Activated T-helper 2 cell treated with anti-CD3 and anti-CD28 coated beads, Interferon-gamma antibody, Interleukin-2, Interleukin-4, amounts not matched to agents 10 μg/mL and 5 μg/mL and 100 μg/mL, durations not matched to agents 14 hours and 24 hours and 36 hours (primary cell): ENCODE measurements at places on chromosomes 13 and 19.

DNA sequence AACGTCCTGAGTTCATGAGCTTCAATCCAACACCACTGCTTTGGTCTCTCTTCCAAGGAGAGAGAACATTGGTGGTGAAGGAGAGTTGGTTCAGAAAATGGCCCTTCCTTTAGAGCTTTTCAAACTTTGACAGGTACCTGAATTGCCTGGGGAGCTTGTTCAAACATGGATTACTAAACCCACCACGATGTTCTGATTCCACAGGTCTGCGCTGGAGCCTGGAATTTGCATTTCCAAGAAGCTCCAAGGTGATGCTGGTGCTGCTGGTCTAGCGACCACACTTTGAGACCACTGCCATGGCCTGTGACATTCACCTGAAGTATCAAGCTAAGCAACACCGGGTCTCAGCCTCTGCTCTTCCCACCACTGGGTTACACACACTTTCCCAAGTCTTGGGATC lies 60.2 kb downstream of the GSX1 start:
- DNase-seq = no peak

DNA sequence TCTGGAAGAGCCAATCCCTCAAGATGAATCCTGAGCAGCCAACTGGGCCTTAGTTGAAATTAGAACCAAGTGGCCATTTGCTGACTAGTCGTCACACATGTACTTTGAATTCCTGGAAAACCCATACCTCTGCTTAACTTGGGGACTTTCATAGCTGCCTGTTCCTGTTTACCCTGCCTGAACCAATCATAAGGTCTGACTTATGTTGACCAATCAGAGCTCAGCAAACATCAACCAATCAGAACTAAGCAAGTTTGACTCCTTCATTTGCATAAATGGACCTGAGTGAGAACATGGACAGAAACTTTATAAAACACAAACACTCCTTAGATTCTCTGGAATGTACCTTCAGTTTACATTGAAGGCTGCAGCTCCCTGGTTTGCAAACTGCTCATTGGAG lies 50.8 kb downstream of the LATS2 start:
- no peak for DNase-seq

GRCh38 chr13:102900193-102900608 lies 54.4 kb downstream of the ERCC5 start:
- no peak for DNase-seq

- DNase-seq = no peak
Observed at GRCh38 chr13:43657485-43657884, 129.3 kb downstream of the ENOX1 start.

DNA sequence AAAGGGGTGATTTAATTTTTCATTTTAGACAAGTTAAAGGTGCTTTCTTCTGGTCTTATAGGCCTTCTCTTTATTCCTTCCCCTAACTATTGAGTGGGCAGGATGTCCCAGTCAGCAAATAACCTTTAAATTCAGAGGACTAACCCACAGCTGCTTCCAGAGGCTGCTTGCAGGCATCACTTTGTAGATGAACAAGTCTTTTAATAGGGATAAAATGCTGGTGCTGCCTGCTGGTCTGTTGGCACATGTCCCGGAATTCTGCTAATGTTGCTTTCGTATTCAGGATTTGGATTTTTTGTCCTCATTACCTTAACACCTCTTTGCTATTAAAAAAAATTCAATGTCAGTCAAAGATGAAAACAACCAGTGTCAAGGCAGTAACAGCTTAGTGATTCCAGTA lies 132.7 kb upstream of the KL start:
- no peak for DNase-seq

DNA sequence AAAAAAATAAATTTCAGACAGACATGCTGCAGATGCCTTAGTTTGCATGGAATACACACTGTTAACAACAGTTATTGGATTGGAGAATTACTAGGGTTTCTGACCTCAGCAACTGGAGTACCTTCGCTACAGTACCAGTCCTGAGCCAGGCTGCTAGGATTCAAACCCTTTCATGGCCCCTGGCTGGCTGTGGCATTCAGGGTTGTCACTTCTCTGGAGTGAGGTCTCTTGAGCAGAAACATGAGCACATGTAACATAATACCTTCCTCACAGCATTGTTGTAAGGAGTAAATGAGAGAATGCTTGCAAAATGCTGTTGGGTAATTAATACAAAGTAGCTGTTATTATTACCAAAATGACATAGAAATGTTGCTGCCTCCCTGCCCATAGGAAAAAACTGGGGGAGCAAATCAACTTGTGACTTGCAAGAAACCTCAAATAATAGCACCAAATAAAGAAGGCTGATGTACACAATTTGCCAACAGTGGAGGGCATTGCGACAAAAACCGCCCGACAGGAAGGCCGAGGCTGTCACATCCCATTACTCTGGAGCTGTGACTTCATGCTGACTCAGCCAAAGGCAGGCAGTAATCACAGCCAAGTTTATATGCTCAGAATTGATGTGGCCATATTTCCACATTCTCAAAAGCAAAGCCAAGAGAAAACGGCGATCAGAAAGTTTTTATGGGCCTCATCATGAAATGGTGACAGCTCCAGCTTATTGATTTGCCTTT lies 100.4 kb downstream of the RFC3 start:
- no peak for DNase-seq

- no peak for DNase-seq
Observed at GRCh38 chr13:94431987-94432386, 47.5 kb downstream of the DCT start.

DNA sequence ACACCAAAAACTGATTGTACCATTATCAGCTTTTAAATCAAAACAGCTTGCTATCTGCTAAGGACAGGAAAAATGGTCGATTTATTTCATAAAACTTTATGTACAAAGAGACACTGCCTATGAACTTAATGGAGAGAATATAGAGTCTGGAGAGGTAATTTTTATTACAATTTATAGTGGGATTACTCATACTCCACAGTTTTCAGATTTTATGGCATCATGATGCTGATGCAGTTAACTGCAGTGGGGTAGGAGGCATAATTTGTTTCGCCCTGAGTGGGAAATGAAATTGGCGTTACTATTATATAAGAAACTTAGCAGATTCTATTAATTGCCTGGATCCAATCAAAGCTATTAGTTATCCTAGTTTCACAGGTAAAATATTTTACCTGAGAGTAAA lies 301.4 kb downstream of the KLF12 start:
- DNase-seq = no peak
